CD4-positive, alpha-beta T cell treated with Interleukin-4 for 4 hours (primary cell): ENCODE measurements at places on chromosomes 11 and 22.

GRCh38 chr11:27058456-27058855 lies 17.8 kb downstream of the BBOX1 start:
- no peak for DNase-seq

DNA sequence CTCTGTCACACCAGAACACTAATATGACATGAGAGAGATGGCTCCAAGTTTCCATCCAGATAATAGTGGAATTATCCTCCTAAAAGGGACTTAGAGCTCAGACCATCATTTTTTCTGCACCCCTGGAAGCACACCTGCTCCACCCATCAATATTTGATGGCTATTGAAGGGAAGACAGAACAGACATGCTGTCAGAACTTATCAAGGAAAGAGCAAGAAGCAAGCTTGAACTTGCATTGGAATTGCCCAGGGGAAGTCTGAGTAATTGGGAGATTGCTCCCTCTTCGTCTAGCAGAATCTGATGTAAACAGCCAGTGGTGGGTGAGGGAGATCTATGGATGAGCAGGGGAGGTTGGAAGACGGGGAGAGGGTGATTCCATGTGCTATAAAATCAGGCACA lies 874.4 kb upstream of the TENM4 start:
- DNase-seq, result no peak

DNA sequence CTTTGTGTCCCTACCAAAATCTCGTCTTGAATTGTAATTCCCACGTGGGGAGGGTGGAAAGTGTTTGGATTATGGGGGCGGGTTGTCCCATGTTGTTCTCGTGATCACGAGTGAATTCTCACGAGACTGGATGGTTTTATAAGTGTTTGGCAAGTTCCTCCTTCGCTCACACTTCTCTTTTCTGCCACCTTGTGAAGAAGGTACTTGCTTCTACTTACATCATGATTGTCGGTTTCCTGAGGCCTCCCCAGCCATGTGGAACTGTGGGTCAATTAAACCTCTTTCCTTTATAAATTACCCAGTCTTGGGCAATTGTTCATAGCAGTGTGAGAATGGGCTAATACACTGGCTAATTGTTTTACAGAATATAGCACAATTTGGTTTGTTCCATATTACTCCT lies 326.3 kb downstream of the GRM5 start:
- DNase-seq, result no peak

GRCh38 chr11:41921746-41922390 lies 462.4 kb upstream of the LRRC4C start:
- DNase-seq, result no peak

GRCh38 chr22:44024288-44024921 lies at the start of gene PARVB:
TSS of gene PARVB (plus strand) at chr22:44024302. CDS start at chr22:44024340, 38 bp downstream.
- DNase-seq, result no peak

- no peak for DNase-seq
Observed at GRCh38 chr22:25845985-25846745, 104.2 kb downstream of the MYO18B start.

DNA sequence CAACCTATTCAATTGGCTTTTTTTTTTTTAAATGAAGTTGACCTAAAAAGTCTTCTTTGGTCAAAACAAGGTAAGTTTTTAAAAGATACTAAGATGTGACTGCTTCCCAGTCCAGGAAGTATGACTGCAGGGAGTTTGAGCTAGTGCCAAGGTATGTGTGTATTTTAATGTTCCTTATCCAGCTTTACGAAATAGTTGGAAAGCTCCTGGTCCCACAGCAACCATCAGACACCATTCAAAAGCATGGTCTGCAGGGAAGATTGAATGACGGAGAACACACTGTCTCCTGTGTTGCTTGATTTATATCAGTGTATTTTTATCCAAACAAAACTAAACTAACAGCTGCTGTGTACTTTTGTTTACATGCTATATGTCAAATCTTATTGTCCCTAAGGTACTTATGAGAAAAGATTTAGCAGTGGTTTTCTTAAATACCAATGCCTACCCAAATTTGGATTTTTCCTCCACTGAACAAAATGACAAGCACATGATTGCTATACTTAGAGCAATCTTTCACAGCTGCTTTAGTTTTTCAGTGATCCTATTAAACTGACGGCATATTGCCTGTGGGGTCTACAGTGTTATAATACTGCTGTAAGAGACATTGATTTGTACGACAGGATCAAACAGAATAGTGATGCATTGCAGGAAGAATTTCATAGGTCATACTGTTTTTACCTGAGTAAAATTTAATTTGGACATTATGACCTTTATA lies 122.9 kb downstream of the DCDC1 start:
- DNase-seq, result no peak

- DNase-seq, result peak; percentile 76
Observed at GRCh38 chr22:18075720-18076497, 1.9 kb upstream of the PEX26 start.

DNA sequence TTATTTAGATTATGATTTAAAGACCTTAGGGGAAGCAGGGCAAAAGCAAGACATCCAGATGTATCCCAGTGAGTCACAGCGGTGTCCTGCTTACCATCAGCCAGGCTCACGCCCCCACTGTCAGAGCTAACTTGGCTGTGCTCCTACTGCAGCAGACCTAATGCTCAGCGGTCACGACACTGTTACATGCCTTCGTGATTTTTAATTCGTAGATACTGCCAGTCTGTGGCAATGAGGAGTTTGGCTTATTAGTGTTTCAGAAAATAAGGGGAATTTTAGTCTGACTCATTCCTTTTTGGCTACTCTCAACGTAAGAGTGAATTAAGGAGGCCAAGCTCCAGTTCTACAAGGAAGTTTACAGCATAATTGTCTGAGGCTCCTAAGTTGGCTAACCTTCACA lies 22.7 kb downstream of the EFCAB6 start:
- no peak for DNase-seq

DNA sequence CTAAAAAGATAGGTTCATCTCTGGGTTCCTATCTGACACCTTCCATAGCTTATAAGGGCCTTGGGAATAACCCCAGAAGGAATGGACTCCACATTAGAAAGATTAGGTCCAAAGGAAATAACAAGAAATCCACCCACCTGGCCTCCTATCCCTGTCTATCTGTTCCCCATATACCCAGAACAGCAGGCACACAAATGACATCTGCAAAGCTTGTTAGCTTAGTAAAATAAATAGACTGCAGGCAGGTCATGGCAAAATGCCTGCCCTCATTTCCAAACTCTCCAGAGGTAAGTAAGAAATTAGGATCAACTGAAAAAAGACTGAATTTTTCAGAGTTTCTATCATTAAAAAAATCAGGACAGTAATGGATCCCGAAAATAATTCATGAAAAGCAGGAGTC lies 489.5 kb downstream of the DLG2 start:
- DNase-seq, result no peak

DNA sequence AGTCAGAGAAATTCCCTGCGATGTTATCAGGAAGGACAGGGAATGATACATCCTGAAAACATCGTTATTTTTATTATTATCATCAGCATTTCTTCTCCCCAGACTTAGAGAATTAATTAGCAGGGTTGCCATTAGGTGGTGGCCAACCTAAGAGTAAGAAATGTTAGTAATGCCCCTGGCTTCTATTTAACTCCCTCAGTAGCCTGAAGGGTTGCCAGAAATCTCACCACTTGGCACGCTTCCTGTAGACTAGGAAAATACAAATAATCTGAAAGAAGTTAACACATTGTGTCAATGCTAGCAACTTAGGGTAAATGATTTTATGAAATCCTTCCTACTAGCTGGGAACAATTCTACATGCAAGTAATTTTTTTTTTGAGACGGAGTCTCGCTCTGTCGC lies 45.5 kb downstream of the ENDOD1 start:
- no peak for DNase-seq

- no peak for DNase-seq
Observed at GRCh38 chr11:73099512-73100266, 42.4 kb downstream of the FCHSD2 start.

DNA sequence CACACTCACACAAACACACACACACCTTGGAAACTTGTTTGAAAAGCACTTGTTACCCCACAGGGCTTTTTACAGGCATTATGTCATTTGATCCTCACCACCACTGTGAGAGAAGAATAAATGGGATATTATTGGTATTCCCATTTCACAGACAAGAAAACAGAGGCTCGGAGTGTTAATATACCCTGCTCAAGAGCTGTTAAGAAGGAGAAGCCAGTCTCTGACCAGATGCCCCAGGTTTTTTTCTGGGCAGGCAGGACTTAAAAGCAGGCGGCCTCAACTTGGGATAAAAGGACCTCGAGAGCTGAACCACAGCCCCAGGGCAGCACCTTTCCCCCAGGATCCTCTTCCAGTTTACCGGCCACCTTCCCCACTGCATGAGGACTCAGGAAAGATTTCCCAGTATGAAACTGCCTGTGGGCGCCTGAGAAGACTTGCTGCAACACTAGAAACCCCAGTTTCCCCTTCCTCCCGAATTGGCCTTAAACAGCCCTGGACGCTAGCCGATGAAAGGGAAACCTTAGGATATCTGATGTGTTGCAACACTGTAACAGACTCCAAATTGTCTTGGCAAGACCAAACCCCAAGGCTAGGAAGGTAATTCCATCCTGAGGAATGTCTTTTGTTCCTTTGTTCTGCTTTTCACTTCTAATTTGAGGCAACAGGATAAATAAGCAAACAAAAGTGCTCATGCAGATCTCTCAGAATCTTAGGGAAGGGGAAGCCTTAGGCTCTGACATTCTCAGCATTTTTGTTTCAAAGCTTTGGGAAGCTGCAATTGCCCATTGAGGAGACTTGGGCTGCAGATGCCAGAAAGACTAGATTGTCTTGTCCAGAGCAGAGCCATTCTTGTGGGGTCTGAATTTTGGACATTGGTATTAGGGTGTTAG lies 173.5 kb downstream of the TRIM29 start:
- DNase-seq, result no peak
